ENCODE measurements at places on chromosomes 11 and 22. TPM values are rescaled to one million over a fixed set of nuclear protein-coding genes. Genes with fewer than 3 reads are reported as not detected.

The OR5B21 gene
- total RNA-seq, result 0.74 TPM

GRCh38 chr22:49201046-49201970, 626.4 kb downstream of the BRD1 start:
- DNase-seq, result no peak

DNA sequence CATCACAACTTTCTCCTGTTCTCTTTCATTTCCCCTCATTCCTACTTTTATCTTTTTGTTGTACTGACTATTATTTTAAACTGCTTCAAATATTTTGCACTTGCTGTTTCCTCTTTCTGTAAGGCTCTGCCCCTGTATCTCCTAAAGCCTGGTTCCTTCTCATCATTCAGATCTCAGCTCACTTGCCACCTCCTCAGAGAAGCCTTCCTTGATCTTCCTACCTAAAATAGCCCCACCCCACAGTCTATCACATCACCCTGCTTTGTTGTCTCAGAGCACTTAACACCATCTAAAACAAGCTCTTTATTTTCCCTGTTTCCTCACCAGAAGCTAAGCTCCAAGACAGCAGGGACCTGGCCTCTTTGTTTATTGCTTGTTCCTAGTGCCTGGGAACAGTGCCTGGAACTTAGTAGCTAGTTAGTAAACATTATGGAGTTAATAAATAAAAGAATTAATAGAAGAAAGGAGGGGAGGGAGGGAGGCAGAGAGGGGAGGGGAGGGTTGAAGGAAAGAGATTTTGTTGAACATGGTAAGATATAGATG, 2.5 kb upstream of the STK33 start:
- DNase-seq, result no peak

GRCh38 chr11:114077482-114078305, 18.2 kb downstream of the ZBTB16 start:
- DNase-seq, result peak; percentile 56

GRCh38 chr11:102157219-102157618, 47.0 kb downstream of the YAP1 start:
- no peak for DNase-seq

- DNase-seq, result no peak
Observed at GRCh38 chr11:83326326-83326725, 40.2 kb upstream of the CCDC90B start.

DNA sequence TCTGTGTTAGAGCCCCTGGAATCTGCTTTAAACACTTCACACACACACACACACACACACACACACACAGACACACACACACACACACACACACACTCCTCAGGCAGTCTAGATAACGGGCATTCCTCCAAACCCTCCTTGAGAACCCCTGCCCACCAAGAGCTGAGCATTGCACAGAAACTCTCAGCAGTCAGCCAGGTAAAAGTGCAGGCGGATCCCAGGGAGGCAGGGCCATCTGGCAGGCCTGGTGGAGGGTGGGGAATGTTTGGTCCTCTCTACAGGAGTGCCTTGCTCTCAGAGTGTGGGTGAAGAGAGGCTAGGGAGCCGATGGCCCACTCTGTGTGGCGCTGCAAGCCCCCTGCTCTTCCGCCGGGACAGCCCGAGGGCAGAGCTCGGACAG, 190.2 kb downstream of the BUD13 start:
- DNase-seq, result no peak

DNA sequence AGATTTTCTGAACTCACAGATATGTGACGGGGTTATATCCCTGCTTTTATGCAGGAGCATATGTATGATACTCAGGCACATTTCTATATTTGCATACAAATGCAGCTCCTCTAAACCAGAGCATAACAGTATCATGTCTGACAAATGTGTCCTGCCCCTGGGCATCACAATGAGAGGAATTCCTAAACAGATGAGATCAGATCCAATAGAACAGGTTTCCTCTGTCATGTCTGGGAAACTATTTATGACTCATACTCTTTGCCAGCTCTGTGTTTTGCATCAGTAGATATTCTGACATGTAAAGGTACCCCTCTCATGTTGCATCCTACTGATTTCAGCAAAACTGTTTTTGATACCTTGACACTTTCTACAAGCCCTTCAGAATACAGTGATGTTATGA, 29.4 kb downstream of the SYT9 start:
- no peak for DNase-seq

GRCh38 chr11:21511835-21512440, 680.9 kb upstream of the ANO5 start:
- peak; percentile 12 for DNase-seq

The C11orf87 gene
- total RNA-seq, result not detected

- DNase-seq, result no peak
Observed at GRCh38 chr22:42811459-42811858, 45.6 kb downstream of the ARFGAP3 start.

DNA sequence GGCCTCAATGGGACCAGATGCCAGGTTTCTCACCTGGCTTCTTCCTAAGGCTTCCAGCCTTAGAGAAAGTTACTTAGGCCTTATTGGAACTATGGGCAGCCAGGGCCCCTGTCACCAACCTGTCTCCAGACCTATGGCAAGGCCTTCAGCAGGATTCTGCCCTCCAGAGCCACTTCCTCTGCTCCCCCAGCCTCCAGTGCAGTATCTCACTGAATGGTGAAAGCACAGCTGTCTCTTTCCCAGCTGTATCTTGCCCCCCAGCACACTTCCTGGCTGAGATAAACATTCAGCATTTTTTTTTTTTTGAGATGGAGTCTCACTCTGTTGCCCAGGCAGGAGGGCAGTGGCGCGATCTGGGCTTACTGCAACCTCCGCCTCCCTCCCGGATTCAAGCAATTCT, 1.5 kb downstream of the SLC2A11 start:
- DNase-seq, result no peak

The SAA2 gene
- total RNA-seq, result not detected

Data from B cell (primary cell).